Uterine smooth muscle cell (primary cell): ENCODE measurements at places on chromosomes 12 and 14. TPM values are rescaled to one million over a fixed set of nuclear protein-coding genes. Genes with fewer than 3 reads are reported as not detected.

Gene PYGL
- total RNA-seq: 85.3 and 114 TPM in 2 replicates

Gene SLC6A15
- total RNA-seq: 47.1 and 78.4 TPM in 2 replicates

Gene ASIC1
- total RNA-seq: 0.66 and 3.6 TPM in 2 replicates

Gene ANKRD33
- total RNA-seq: 0.11 and 0.12 TPM in 2 replicates

Gene KRT78
- not detected in 2 replicates for total RNA-seq
